Inflammatory macrophage treated with lipopolysaccharide for 1 hour (primary cell): ENCODE measurements at places on chromosomes 3 and 15.
A peak's percentile ranks its signal among the peaks of the same experiment; 100 is the strongest.

- DNase-seq = no peak
These were observed 27.2 kb downstream of the OXSM start for GRCh38 chr3:25817107-25817506.

- no peak for DNase-seq
These were observed 41.0 kb downstream of the BHLHE40 start for GRCh38 chr3:5020242-5020722.

DNA sequence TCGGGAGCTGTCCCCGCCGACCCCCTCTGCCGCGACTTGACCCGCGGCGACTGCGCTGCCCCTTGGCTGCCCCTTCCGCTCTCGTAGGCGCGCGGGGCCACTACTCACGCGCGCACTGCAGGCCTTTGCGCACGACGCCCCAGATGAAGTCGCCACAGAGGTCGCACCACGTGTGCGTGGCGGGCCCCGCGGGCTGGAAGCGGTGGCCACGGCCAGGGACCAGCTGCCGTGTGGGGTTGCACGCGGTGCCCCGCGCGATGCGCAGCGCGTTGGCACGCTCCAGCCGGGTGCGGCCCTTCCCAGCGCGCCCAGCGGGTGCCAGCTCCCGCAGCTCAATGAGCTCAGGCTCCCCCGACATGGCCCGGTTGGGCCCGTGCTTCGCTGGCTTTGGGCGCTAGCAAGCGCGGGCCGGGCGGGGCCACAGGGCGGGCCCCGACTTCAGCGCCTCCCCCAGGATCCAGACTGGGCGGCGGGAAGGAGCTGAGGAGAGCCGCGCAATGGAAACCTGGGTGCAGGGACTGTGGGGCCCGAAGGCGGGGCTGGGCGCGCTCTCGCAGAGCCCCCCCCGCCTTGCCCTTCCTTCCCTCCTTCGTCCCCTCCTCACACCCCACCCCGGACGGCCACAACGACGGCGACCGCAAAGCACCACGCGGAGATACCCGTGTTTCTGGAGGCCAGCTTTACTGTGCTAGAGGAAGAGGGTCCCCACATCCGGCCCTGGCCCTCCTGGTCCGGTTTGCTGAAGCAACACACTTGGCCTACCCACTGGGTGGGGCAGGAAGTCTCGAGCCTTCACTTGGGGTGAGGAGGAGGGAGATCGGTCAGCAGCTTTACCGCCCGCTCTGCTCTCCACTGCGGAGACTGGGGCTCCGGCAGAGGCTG is at the start of gene RASSF1:
RASSF1 (minus strand) TSS at position 389 of the 882 bp plus-strand sequence; CDS start at position 358, 31 bp downstream.
- peak; percentile 72 for DNase-seq

GRCh38 chr3:105933871-105934270 is 65.1 kb upstream of the CBLB start:
- no peak for DNase-seq

- DNase-seq = no peak
These were observed 1.7 kb upstream of the GPR87 start for GRCh38 chr3:151318313-151318712.

GRCh38 chr3:113828600-113828999 is 10.0 kb upstream of the GRAMD1C start:
- DNase-seq = peak; percentile 25
